DMS79 treated with DMSO at 0.1 percent for 48 hours (cell line): ENCODE measurements at places on chromosomes 3 and 15.
A peak's percentile ranks its signal among the peaks of the same experiment; 100 is the strongest.

GRCh38 chr15:99096894-99097426, 7.9 kb upstream of the SYNM start:
- no peak for DNase-seq

GRCh38 chr3:140724856-140725812, 47.3 kb downstream of the TRIM42 start:
- no peak for DNase-seq

GRCh38 chr3:117243657-117244056, 534.1 kb downstream of the TUSC7 start:
- no peak for DNase-seq

- DNase-seq, result no peak
Observed at GRCh38 chr3:74075241-74075640, 450.5 kb upstream of the PDZRN3 start.

GRCh38 chr3:140770977-140771667, 93.3 kb downstream of the TRIM42 start:
- no peak for DNase-seq

GRCh38 chr15:64622410-64623260, 152.8 kb downstream of the RBPMS2 start:
- peak; percentile 12 for DNase-seq

DNA sequence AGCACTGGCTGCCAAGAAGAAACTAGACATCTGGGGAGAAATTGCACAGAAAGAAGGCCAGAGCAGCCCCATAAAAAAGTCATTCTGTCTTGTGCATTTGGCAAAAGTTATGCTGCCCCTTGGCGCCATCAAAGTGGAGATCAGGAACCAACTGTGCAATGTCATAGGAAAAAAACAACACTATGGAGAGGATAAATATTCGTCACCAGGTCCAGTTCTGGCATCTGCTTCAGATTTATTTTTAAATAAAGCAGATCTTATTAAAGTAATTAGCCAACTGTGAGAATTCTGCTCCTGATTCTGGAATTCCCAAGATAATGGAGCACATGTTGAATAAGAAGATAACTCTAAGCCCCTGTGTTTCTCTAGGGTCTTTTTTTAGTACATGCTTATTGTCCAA, 500.0 kb upstream of the IL12A start:
- DNase-seq, result no peak

DNA sequence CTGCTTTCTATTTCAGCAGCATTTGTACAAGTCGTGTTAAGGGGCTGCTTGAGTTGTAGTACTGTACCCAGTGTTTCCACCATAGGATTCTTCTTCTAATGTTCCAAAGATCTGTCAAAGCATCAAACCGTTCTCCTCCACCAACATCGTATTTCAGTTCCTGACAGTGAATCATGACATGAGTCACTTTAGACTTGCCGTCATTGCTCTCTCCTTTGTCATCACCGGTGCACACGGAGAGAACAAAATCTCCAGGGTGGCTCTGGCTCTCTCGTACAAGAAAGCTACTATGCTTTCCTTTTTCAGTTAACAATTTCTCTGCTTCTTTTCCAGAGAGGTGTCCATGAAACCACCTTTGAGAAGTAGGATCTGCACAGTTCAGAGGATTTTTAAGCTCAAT, 270.9 kb upstream of the CCDC54 start:
- DNase-seq, result no peak

GRCh38 chr3:67419779-67420178, 234.6 kb downstream of the SUCLG2 start:
- no peak for DNase-seq

DNA sequence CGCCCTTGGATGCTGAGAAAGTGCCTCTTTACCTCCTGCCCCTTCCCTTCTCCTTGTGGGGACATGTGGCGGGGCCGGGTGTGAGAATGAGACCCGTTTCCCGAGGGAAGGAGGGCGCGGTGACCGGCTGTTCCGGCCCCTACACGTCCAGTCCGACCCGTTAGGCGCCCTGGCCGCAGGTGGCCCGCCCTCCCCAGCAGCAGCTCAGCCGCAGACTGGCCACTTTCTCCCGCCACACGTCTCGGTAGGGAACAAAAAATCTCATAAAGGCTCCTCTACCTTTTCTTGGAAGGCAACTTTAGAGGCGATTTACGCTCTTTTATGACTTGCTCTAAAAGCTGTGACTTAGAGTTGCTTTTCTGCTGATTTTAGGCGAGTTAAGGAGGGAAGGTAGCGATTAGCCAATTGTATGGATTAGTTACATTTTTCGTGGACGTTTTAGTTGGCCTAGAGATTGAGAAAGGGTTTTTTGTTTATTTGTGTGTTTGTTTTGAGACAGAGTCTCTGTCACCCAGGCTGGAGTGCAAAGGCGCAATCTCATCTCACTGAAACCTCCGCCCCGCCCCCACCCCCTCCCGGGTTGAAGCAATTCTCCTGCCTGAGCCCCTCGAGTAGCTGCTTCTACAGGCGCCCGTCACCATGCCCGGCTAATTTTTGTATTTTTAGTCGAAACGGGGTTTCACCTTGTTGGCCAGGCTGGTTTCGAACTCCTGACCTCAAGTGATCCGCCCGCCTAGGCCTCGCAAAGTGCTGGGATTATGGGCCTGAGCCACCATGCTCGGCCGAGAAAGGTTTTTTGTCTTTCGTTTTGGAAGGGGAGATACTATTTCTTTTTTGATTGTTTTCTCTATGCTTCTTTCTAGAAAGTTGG, 8.3 kb upstream of the PGPEP1L start:
- DNase-seq, result no peak

DNA sequence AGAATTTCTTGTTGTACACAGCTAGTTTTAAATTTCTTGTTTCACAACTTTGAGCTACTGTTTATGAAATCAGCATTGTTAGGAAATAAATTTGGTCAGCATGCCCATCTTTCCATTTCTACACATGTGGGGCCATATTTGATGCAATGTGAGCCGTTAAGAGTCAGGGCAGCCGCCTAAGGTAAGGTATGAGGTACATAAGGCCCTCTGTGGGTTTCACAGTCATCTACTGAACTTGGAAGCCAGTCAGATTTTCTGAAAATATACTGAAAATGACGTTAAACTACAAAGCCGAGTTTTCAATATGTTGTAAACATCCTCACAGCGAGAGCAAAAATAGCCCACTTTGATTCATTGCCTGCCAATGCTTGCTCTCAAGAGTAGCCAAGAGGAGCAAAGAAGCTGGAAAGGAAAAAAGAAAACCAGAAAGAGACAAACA, 94.7 kb upstream of the PDZRN3 start:
- DNase-seq, result no peak

- DNase-seq, result no peak
Observed at GRCh38 chr3:146682171-146682570, 77.0 kb upstream of the PLSCR5 start.

GRCh38 chr3:85321892-85322291, 363.1 kb downstream of the CADM2 start:
- DNase-seq, result no peak

- DNase-seq, result no peak
Observed at GRCh38 chr3:23712656-23713559, 92.8 kb upstream of the UBE2E1 start.

GRCh38 chr3:120425572-120426250, 25.1 kb downstream of the FSTL1 start:
- DNase-seq, result no peak

DNA sequence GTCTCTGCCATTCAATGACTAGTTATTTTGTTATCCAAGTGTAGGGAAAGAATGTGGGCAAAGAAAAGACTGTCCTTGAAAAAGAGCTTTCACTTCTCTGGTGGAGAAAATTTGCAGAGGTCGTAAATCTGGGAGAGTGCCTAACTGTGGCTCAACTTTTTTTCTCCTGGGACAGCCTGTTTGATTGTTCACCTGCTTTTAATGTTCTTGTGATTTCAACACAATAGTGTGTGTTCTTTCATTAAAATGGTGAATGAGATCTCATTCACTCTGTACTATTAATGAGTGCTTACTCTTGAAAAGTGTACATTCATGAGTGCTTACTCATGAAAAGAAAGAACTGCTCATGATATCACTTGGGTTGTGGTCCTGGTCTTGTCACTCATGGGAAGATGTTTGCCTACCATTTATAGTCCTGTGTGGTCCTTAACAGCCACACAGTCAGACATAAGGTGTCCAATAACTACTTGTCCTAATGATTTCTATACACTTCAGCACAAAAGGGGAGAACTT, 567.3 kb downstream of the GRM7 start:
- DNase-seq, result no peak

DNA sequence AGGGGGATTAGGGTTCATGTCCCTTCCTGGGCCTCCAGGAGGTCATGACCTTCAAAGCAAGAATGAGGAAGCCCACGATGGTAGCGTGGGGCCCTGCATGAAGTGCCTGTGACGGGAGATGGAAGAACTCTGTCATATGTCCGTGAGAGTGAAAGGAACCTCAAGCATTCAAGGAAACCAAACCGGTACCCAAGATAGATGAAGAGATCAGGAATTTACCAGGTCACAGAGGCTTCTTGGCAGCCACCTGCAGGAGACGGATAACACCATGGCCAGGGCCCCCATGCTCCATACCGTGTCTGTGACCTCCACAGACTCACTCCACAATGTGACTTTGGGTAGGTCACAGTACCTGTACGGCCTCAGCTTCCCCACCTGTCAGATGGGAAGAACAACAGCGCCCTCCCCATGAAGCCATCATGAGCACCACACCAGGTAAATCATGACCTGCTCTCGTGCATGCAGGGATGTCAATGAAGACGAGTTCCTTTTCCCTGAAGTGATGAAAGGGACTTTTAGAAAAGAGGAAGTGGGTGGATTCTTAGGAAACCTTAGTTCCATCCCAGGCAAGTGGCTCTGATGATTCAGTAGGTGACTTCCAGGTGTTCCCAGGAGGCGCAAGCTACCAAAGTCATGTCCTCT, 23.3 kb upstream of the CYP11A1 start:
- DNase-seq, result no peak

- no peak for DNase-seq
Observed at GRCh38 chr3:8491271-8492144, 10.1 kb upstream of the LMCD1 start.

- DNase-seq, result no peak
Observed at GRCh38 chr3:114080201-114080600, 23.7 kb downstream of the QTRT2 start.

GRCh38 chr3:176905331-176905730, 292.0 kb downstream of the TBL1XR1 start:
- no peak for DNase-seq

DNA sequence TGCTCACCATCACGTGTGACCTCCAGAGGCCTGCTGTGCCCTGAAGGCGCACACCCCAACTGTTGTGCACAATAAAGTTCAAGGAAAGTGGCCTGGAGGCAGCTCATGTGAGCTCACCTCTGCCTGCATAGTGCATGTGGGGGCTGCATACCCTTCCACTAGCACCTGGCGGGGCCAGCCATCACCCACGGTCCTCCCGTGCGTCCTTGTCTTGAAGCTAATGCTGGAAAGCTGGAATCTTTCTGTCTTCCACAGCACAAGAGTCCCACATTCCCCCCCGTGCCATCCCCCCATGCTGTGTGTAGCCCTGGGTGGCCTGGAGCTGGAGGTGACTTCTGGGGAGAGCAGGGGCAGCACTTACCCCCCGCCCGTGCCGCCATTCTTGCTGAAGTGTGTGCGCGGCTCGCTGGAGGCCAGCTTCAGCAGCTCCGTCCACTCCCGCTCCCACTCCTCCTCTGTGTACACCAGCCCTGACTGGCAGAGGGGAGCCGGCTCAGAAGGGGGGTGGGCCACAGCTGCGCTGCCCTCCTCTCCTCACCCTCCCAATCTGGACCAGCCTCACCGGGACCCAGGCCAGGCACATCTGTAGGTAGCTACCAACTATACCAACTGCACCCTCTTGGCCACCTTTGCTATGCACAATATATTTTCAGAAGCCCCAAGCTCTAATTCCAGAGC, 199.5 kb downstream of the KLF13 start:
- no peak for DNase-seq

DNA sequence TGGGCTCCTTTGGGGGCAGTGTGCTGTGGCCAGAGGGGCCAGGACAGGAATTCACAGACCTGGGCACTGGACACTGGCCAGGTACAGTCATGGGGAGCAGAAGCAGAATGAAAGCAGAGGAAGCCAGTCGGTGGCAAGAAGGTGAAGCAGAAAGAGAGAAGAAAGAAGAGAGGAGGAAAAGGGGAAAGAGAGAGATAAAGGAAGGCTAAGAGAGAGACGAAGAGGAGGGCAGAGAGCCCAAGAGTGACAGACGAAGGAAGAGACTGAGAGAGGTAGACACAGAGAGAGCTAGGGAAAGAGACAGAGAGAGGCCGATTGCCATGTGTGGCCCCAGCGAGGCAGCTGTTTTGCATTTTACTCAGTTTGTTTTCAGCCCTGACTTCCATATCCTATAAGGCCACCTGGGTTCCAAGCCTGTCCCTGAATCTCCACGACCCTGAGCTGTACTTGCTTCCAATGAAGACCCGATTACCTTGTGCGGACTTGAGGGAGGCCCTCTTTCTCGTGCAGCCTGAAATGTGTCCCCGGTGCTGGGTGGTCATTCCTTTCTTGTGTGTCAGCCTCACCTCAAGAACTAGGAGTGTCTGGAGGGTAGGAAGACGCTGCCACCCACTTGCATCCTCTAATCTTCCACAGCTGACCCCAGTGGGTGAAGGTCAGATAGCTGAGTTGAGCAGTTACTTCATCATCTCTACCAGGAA, 73.9 kb downstream of the LSM3 start:
- DNase-seq, result no peak

- DNase-seq, result no peak
Observed at GRCh38 chr3:134375582-134376384, 1.5 kb upstream of the AMOTL2 start.

GRCh38 chr3:155332716-155333115, 39.2 kb upstream of the STRIT1 start:
- no peak for DNase-seq

- DNase-seq, result no peak
Observed at GRCh38 chr15:69454953-69455352, 2.3 kb downstream of the RPLP1 start.

DNA sequence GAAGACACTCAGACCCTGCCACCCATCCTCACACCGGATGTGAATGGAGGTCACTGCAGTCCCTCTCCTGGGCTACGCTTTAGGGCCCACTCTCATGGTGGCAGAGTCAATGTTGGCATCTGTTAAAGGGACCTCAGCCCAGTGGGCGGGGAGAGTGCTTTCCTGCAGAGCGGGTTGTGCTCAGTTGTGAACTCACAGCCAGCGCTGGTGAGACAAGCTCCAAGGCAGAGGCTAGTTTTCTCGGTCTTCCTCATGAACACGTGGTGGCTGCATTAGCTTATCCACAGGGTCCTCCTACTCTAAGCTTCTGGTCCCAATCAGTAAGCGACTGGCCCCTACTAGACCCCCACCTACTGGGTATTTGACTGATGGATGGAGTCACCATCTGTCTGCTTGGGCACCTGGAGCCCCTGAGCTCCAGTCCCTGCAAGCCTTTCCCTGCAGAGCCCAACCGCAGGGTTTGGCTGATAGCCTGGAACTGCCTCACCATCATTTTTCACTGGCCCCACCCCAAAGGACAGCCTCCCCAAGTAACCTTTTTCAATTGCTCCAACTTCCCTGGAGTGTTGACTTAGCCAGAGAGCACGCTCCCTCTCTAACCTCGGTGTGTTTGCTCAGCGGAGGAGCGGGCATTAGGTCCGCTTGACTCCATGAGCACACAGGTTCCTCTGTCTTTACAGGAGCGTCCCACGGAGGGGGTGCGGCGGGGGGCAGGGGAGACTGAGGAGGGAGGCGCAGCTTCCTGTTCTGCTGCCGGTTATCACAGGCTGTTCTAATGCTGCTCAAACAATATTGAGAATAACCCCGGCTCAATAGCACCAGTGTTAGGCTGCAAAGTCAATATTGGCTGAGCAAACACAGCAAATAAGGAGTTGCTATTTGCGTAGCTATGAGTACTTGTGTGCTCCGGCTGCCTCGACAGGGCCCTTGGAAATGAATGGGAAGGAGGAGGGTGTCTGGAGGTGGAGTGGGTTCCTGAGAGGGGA, 141.7 kb downstream of the RPLP1 start:
- peak; percentile 92 for DNase-seq
